ENCODE measurements at places on chromosomes 7 and 10.

- no peak for DNase-seq
These were observed 51.4 kb upstream of the SMNDC1 start for GRCh38 chr10:110355922-110356627.

GRCh38 chr10:103668351-103669242, 175.1 kb downstream of the NEURL1 start:
- DNase-seq: no peak

DNA sequence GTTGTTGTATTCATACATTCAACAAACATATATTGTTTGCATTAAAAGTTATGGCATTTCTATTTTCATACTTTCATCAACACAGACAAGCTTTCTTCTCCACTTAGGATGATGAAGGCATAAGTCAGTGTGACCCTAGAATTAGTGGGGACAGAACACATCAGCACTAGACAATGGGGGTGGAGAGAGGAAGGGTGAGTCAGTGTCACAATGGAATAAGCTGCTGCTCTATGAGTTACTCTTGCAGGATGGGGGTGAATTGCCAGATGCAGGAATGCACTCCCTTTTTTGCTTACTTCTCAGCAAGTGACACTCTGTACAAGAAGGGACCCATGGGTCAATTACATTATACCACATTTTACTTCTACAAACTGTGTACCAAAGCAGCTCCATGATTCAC, 74.0 kb downstream of the DGKI start:
- DNase-seq: no peak

DNA sequence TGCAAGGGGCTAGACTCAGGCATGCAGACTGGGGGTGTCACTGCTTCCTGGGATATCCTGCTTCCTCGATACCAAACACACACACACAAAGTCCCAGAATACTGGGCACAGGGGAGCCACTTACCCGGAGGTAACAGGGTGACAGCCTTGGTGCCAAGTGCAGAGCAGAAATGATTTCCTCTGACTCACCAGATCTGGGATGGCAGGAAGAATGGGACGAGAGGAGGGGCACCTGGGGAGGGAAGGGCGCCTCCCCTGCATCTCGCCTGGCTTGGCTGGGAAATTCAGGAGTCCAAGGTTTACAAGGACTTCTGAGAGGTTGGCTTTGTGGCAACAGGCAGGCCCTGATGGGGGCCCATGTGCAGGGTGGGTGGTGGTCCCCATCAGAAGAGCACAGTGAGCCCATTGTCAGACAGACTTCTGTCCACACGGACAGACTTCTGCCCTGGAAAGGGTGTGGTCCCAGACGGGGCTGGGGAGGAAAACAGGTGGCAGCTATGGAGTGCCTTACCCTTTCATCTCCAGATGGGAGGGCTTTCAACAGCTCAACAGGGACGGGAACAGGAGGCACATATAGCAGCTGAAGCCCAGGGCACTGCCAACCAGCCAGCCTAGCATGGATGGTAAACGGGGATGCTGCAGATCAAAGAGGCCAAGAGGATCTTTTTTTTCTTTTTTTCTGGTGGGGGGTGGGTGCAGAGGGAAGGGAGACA, 9.7 kb upstream of the CCL24 start:
- no peak for DNase-seq

DNA sequence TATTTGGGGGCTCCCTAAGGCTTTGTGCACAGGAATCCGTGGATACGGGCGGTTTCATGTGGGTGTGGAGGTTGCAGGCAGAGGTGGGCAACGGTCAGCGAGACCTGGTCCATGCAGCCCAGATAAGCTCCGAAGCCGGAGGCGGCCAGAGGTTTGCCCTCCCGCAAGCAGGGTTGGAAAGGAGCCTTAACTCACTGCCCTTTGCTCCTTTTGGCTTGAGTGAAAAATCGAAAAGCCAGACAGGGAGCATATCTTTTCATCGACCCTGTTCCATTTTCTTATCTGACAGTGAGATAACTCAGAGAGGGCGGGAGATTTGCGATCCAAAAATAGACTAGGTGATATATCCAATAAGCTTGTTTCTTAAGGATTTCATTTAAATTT, 1.5 kb downstream of the GRM3 start:
- DNase-seq: no peak

GRCh38 chr7:95859429-95859828, 87.1 kb downstream of the DYNC1I1 start:
- DNase-seq: peak; percentile 86

- no peak for DNase-seq
These were observed 181.8 kb downstream of the MGMT start for GRCh38 chr10:129648856-129649255.

GRCh38 chr7:17207220-17207619, 91.2 kb upstream of the AHR start:
- no peak for DNase-seq

DNA sequence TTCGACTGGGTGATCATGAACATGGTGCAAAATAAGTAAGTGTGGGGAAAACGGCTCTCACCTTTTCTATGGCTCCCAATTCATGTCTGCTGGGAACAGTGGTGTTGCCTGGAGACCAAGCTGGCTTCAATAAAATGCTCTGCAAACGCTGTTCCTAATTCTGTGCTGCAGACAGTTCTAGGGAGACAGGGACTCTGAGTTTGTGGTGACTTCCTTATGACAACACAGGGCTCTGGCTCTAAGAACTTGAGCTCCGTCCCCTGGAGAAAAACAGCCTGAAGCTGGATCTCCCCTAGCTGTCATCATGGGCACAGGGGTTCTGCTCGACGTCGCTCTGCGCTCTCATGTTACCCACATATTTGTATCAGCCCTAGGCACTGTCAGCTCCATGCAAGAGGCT, 61.0 kb upstream of the INSYN2A start:
- no peak for DNase-seq

- peak; percentile 58 for DNase-seq
These were observed 1.3 kb upstream of the ACHE start for GRCh38 chr7:100896732-100897608.

GRCh38 chr10:89646889-89647657, 2.0 kb upstream of the PANK1 start:
- no peak for DNase-seq

DNA sequence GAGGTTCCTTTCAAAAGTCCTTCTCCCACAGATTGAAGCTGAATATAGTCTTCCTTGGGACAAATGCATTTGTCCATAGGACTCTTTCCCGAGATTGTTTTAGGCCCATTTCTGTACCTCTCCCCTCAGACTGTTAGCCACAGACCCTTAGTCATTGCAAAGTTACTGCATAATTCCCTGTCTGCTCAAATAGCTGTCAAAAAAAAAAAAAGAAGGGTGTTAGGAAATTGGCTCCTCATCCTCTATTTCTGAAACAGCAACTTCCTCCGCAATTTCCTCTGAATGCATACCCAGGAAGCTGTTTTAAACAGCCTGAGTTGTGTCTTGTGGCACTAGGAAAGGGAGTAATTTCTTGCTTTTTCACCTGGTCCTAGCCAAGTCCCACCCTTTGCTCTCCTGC, 5.4 kb downstream of the LRRC4 start:
- no peak for DNase-seq

DNA sequence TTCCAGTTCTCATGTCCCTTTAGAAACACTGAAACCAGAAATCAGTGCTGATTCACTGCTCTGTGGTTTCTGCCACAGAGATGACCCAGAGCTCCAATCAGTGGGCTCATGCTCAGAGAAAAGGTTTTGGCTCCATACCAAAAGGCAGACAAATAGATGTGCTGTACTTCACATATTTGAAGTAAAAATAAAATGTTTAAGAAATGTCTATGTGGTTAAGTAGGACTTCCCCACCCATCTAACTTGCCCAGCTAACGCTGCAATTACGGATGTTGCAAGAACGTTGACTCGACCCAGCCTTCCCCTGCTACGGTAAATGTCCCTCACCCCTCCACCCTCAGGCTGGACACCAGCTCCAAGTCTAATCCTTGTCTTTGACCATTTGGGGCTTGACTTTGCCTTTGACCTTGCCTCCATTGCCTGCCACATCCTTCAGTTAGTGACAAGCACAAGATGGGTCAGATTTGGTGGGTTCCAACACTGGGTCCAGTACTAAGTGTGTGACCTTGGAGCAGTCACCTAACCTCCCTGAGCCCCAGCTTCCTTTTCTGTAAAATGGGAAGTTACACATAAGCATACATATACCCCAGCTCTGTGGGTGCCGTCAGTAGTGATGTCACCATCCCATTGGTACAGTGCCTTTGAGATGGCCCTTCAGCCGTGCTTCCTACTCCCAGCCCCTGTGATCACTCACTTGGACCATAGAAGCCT, 95.8 kb downstream of the CHST15 start:
- peak; percentile 18 for DNase-seq

- DNase-seq: no peak
These were observed 1116.9 kb upstream of the CELF2 start for GRCh38 chr10:9900751-9901150.

DNA sequence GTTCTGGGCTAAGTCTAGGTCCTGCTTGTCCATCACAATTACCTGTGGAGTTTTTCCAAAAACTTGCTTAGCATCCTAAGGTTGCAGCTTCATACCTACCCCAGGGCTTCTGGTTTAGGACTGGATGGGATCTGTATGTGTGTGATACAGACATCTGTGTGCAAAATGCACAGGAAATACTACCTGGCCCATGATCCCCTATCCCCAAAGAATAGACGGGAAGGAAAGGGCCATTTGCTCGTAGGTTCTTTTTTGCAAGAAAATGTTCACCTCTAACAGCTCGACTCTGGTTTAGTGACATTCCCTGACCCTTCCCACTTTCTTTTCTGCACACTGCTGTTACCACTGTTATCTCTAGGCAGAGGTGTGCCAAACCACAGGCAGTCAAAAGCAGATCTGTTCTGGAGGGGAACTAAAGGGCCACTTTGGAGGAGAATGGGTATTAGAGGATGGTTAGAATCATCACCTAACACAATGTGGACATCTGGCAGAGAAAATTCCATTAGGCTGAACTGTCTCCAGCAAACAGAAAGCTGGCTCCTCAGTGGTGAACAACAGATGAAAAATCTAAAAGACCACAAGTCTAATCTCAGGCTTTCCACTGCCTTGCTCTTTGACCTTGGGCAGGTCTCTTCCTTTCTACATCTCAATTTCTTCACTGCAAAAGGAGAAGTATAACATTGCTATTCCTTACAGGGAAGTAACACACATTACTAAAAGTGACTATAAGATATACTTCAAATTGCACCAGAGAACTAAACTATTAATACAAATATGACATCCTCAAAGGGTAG, 107.4 kb downstream of the UBE2H start:
- DNase-seq: no peak

DNA sequence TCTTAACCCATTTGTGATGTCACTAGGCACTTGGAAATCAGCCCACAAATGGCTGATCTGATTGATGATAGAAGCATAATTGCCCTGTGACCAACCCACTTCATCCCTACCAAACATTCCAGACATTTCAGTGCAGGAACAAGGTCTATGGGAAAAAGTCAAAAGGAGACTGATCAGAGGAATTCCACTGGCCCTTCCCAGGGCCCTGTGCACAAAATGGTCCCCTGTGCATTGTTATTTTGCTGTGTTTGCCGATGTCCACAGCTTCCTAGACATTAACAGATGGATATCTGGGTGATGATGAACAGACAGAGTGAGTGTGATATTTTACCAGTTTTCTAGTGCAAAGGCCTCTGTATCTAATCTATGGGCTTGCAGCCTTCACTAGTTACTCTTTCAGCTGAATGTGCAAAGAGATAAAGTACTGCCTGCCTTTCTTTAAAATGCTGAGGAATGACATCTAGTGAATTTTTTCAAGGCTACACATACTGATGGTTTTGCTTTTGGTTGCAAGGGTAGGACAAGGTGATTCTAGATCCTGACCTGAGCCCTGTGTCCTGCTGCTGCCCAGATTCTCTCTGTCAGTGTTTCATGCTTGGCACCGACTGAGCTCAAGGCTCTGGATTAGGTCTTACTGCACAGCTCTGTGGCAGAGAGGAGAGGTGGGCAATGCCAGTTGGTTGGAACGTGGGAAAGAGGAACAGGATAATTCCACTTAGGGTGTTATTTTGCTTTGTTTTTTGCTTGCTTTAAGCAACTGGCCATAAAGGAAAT, 55.4 kb downstream of the CALD1 start:
- DNase-seq: peak; percentile 64

- no peak for DNase-seq
These were observed 81.8 kb downstream of the NT5C2 start for GRCh38 chr10:103111031-103111917.
